ENCODE measurements at places on chromosomes 11 and 22. TPM values are rescaled to one million over a fixed set of nuclear protein-coding genes. Genes with fewer than 3 reads are reported as not detected.

VSIG2 gene
- total RNA-seq = 0.27 TPM

CCND1 gene
- 295 TPM for total RNA-seq

PNPLA5 gene
- not detected for total RNA-seq

SLC1A2 gene
- total RNA-seq = not detected
